C1 segment of cervical spinal cord (tissue), 14 donors: ENCODE measurements at places on chromosomes 11 and 22.

- DNase-seq, result no peak
These were observed 1.4 kb downstream of the PC start for GRCh38 chr11:66956689-66957290.

DNA sequence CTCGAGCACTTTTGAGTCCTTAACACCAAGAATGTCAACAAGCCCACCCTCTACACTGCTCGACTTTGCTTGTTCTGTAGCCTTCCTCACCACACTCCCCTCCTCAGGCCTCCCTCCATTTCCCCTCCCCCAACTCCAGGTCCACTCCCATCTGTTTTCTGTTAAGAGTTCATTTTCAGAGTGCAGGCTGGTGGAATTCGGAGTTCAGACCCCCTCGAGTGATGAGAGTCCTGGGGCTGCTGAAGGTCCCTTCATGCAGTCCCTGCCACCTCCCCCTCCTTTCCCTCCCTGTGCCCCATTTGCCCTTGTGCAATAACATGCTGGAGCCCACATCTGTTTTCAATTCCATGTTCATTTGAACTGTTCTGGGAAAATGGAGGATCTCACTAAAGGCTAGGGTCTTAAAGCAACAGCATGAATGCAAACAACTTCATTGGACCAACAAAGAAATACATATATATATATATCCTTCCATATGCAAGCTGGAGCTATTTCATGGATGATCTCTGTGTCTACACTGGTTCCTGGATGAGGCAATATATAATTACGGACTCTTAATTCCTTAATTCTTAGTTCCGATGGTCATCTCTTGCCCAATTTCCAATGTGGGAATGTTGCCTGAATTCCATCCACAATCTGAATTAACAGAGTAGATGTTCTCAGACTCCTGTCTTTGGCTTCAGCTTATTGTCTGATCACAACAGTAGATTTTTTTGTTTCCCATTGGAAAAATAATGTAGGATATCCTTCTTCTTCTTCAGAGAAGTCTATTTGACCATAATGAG lies 340.4 kb downstream of the ETS1 start:
- DNase-seq, result no peak

DNA sequence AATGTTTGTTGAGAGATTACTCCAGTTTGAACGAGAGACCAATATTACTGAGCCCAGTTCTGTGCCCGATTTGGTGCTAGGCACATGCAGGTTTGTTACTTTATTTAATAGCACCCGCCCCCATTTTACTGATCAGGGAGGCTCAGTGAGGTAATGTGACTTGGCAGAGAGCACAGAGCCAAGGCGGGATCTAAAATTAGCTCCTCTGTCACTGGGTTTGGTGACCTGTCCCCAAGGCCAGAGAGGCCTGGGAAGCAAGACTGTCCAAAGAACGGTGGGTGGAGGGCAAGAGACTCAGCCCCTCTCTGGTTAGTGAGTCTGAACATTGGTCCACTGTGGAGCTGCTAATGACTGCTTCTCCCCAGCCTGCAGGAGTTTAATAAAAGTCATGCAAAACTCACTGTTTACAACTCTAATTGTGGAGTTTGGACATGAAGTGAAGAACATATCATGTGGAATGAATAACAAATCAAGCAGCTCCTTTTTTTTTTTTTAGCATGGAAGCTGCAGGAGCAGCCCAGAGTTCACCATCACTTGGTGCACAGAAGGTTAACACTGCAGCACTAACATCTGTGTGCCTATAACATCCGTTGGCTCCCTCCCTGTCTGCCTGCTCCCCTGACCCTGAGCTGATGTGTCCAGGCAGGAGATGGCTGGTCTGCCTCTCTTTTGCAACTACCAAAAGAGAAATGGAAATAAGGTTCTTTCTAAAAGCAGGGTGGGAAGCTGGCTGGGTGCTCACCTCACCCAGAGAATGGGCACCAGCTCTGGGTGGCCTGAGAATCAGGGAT lies 39.0 kb downstream of the CSNK2A3 start:
- no peak for DNase-seq

DNA sequence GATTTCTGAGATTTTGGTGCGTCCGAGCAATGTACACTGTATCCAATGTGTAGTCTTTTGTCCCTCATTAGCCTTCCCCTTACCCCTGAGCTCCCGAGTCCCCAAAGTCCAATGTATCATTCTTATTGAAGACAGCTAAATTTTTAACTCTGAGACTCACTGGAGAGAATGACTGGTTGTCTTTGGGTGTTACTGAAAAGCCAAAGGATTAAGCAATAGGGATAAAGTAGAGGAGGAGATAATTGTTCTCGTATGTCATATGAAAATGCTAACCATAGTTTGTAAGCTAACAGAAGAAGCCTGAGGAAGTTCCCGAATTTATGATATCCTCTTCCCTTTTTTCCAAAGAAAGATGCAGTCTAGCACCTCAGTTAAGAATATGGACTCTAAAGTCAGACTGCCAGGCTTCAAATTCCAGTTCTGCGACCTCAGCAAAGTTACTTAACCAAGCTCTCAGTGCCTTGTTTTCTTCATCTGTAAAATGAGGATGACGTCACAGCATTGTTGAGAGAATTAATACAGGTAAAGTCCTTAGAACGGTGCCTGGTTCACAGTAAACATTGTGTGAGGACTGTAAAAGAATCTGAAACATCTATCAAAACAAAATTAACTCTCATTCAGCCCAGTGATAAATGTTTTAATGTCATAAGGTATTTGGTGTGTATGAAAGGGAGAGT lies 1.6 kb upstream of the MSANTD2 start:
- DNase-seq, result no peak

- DNase-seq, result no peak
These were observed 59.0 kb downstream of the MYH9 start for GRCh38 chr22:36328635-36329253.
